ENCODE measurements at places on chromosomes 5 and 9.

GRCh38 chr9:74765481-74765971 lies 122.2 kb downstream of the TRPM6 start:
- peak; percentile 28 for DNase-seq

GRCh38 chr5:93421468-93421867 lies 159.6 kb downstream of the NR2F1-AS1 start:
- DNase-seq, result no peak

DNA sequence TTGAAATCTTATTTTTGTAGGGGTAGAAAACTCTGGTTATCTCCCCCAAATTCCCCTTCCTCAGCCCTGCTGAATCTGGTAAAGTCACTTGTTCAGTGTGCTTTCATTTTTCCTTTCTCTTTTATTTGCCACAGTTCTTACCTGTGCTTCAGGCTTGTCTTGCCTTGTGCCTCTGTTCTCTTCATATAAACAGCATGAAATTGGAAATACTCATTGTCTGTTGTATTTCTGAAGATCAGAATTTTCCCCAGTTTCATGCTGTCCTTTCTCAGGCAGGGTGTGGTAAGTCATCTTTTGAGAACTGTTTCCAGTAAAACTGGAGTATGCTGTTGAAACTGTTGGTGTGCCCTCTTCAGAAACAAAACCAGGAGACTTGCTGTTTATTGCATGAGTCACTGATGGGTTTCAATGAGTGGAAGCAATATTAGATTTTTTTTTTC lies 7.0 kb downstream of the PAM start:
- no peak for DNase-seq

- no peak for DNase-seq
Observed at GRCh38 chr5:31007672-31008071, 185.8 kb upstream of the CDH6 start.

GRCh38 chr5:152942633-152943336 lies 537.7 kb upstream of the NMUR2 start:
- DNase-seq, result no peak

DNA sequence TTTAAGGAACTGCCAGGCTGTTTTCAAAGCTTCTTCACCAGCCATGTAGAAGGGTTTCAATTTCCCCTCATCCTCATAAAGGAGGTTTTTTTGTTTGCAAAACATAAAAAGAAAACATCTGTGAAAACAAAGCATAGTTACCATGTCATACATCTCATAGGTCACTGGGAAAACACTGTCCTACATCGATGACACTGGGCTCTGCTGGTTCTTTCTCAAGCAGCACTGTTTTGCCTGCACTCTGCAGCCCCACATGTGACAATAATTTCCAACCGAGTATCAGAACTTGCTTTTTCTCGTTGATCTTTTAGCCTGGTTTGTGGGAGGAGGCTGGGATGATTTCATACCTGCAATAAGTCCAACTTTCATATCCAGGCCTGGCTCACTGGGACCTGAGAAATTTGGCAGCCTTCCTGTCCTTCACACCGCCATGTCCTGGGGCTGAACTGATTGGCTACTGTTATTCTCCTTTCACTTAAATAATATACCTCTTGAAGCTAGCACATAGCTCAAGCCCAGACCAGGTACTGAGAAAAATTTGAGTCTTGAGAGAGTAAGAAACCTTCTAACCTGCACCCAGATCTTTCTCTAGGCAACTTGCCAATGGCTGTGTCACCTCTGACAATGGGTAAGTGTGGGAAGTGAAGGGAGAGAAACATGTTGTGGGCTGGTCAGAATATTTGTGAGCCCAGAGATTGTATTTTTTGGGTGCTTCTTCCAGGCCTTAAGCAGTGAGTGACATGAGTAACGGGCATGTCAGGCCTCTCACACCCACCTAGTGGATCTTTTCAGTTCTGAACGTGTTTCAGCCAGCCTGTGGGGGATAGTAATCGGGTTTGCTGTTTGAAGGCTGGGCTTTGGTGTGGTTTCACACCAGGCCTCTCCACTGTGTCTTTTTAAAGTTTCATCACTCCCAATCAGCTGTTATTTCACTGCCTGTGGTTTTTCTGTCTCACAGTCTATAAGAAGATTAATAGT lies 502.8 kb downstream of the NTRK2 start:
- DNase-seq, result no peak

- no peak for DNase-seq
Observed at GRCh38 chr9:70480405-70480980, 66.0 kb upstream of the KLF9 start.

- DNase-seq, result no peak
Observed at GRCh38 chr5:17918373-17919104, 284.3 kb downstream of the TAF11L14 start.

DNA sequence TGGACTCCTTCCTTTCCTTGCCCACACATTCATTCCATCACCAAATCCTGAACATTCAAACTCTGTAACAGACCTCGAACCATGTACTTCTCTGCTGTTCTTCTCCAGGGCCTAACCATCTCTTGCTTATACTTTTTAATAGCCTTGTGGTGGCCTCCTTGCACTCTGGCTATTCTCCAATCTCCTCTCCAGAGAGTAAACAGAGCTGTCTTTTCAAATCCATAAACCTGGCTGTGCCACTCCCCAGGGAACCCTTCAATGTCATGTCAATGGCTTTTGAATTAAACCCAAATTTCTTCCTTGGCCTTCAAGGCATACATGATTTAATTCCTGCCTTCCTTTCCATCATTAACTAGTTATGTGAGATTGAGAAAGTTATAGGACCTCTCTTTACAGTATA lies 277.6 kb upstream of the EFNA5 start:
- DNase-seq, result no peak

GRCh38 chr9:117458066-117458465 lies 43.2 kb upstream of the ASTN2 start:
- DNase-seq, result no peak

DNA sequence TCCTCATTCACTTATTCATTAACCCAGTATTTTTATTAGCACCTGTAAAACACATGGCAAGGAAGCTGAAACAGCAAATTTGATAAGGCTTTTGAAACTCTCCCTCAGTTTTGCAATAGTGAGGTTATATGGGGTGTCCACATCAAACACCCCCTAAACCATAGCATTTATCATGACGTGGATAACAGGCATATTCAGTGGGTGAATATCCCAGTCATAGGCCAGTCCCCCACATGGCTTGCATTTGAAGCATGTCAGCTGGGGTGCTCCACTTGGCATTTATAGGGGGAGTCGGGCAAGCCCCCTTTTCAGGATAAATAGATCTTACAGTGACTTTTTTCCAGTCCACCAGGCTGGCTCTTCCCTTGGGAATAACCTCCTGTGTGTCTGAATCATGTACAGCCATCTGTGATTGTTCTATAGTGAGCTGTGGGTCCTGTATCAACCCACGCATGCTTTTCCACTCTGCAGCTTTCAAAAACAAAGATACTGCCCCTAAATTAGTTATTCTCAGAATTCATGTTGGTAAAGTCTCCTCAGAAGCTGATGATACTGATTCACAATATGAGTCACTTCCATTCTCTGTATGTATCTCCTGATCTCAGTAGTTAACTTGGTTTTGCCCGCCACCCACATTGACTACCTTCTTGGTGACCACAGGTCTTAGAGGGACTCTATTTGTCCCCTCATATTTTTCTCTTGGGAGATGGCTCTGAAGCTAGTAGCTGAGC lies 84.4 kb upstream of the SPIN1 start:
- no peak for DNase-seq

DNA sequence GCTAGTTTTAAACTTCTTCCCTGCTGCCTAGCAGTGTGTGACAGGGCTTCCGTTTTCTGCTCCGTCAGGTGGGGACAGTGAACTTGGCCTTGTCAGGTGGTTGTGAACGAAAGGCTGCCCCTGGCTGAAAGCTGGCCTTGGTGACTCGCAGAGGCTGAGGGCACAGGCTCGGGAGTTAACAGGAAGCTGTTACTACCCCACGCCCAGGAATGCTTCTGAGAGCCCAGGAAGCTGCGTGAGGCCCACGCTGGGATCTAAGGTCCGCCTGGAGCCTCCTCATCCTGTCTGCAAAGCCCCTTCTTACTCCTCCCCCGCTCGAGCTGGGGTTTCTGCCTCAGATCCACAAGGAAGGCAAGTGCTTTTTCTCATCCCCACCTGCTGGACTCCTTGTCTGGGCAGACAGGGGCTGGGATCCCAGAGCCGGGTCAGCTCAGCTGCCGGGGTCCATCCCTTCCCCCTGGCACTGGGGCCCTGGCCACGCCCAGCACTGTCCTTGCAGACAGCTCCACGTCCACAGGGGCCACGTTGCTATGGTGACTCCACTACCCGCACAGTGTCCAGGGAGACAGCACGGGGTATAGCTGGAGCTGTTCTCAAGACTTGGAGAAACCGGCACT lies 124.7 kb upstream of the TBC1D2 start:
- DNase-seq, result no peak

- no peak for DNase-seq
Observed at GRCh38 chr5:159053216-159053615, 46.5 kb downstream of the EBF1 start.

GRCh38 chr9:128201441-128202369 lies 1.5 kb upstream of the DNM1 start:
- no peak for DNase-seq

DNA sequence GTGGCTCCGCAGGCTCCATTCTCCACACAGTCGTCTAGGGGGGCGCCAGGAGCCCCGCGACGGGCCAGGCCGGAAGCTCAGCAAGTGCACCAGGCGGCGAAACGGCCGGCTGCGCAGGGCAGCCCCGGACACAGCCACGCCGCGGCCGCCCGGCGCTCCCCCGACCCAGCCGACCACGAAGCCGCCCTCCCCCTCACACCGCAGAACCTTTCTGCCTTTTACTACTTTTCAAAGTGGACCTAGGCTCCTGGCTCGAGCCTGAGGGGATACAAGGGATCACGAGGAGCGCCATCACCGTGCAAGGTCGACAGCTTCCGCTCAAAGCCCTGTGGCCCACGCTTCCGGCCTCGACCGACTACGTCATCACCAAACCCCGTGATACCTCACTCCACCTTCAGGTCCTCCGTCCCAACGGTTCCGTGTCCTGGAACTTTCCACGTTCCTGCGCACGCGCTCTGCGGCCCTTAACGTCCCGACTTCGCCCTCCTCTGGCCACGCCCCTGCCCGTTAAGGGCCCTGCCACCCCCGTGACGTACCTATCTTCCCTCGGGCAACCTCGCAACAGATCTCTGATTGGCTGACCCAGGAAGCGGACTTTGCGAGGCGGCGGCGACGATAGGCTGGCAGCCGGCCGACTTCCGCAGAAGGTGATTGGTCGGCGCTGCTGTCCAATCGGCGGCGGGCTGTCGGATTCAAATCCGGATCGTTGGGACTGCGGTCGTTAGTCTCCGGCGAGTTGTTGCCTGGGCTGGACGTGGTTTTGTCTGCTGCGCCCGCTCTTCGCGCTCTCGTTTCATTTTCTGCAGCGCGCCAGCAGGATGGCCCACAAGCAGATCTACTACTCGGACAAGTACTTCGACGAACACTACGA lies at the start of gene CKS2:
TSS of gene CKS2 (plus strand) at position 721 of the 871 bp plus-strand sequence. CDS start at position 819, 98 bp downstream.
- peak; percentile 100 for DNase-seq

DNA sequence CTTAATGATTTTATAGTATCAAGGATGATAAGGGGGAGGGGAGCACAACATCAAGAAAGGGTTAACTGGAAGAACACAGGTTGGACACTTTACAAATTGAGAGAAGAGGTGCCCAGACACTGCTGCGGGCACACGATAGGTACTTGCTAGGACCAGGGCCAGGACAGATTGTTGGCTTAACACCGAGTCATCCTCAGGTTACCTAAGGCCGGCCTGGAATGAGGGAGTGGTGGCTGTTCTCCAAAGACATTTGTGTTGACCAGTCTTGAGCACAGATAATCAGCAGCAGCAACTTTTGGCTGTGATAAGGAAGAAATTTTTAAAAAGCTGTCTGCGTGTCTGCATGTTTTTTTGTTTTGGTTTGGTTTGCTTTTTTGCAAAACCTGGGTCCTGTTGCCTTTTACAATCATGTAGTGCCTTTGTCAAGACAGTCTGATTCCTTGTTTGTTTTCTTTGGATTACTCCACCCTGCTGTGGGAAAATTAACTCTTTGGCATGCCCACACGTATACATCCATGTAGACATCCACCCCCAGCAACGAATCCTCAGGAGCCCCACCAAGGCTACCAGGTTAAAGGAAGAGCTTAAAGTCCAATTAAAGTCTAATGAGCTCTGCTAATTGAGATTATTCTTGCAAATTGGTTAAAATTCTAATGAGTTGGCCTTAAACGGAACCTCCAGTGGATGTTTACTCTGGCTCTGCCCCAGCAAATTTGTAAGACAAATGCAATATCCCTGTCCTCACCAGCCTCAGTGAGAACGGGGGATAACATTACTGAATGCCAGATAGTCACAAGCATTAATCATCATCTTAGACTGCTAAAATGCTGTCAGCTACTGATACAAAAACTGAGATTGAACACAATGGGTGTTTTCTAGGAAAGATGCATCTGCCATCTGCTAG lies 382.3 kb downstream of the ACTL7B start:
- DNase-seq, result no peak

DNA sequence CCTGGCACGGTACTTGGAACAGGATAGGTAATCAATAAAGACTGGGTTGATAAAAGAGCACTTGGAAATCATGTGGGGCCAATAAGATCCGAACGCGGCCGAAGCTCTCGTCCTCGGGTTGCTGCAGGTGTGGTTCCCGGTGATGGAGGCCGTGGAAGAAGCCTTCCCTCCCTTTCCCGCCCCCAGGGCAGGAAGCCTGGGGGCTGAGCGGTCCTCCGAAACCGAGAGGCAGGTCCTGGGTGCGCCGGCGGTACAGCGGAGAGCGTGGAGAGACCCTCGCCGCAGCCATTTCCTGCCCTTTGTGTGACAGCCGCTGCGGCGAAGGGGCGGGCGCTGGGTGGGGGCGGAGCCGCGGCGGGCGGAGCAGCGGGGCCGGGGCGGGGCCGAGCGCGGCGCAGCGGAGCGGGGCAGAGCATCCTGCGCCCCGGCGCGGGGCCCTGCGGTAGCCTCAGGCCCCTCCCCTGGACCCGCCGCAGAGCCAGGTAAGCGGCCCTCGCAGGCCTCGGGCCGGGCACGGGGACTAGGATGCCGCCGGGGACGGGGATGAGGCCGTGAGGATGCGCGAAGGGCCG lies at the start of gene CYFIP2:
TSS of gene CYFIP2 (plus strand) at position 410 of the 572 bp plus-strand sequence. CDS start 19,239 bp downstream, outside the sequence.
- DNase-seq, result peak; percentile 18

DNA sequence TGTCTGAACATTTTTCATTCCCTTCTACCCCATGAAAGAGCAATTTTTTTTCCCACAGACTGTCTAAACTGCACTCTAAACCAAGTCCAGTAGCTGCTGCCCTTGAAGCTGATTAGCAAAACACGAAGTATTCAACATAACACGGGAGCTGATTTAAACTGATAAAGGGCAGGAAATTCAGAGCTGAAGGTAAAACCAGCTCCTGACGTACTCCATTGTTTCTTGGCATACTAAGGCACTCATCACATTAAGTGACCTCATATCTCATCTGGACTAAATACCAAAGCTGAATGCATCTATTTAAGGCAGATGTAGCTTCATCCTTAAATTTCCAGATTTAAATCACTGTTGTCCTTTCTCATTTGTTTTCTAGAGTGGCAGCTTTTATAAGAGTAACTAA lies 12.0 kb downstream of the GDF9 start:
- no peak for DNase-seq

All from Kasumi-1 (cell line).